ENCODE measurements at places on chromosomes 6 and 20. TPM values are rescaled to one million over a fixed set of nuclear protein-coding genes. Genes with fewer than 3 reads are reported as not detected.

GRCh38 chr6:84358581-84358980, 131.1 kb upstream of the CEP162 start:
- DNase-seq, result no peak

DNA sequence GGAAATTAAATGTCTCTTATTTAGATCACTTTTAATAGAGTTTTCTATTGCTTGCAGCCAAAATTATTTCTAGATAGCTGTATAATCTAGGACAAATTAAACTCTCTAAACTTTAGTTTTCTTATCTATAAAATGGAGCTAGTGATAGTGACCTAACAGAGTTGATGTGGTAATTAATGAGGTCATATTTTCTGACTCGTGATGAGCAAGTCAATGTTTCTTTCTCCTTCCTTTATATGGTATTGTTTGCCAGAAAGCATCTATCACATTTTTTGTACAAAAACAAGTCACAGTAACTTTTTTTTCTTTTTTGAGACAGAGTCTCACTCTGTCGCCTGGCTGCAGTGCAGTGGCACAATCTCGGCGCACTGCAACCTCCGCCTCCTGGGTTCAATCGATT, 267.7 kb downstream of the FARS2 start:
- peak; percentile 4 for DNase-seq

Gene GHRH
- total RNA-seq, result not detected

DNA sequence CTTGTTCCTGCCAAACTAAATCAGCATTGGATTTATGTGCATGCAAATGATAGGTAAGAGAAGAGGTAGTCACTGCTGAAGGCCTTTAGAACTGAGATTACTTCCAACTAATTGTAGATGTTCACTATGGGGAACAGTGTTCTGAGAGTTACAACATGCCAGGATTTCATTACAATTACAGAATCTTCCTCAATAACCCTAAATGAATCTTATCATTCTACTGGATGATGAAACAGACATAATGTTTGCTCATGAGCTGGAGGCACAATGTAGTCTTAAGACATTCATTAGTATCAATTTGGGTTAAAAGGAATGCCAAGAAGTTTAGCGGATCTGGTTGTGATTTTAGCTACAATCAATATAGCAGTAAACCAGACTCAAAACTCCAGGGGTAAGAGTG, 248.9 kb upstream of the THEMIS start:
- DNase-seq, result no peak

Gene KHDC1L
- 0.80 TPM for total RNA-seq

- no peak for DNase-seq
Observed at GRCh38 chr6:23656255-23657194, 469.5 kb upstream of the NRSN1 start.

Gene CST4
- 0.98 TPM for total RNA-seq

All from PC-3 (cell line).